ENCODE measurements at places on chromosomes 6 and 20.

DNA sequence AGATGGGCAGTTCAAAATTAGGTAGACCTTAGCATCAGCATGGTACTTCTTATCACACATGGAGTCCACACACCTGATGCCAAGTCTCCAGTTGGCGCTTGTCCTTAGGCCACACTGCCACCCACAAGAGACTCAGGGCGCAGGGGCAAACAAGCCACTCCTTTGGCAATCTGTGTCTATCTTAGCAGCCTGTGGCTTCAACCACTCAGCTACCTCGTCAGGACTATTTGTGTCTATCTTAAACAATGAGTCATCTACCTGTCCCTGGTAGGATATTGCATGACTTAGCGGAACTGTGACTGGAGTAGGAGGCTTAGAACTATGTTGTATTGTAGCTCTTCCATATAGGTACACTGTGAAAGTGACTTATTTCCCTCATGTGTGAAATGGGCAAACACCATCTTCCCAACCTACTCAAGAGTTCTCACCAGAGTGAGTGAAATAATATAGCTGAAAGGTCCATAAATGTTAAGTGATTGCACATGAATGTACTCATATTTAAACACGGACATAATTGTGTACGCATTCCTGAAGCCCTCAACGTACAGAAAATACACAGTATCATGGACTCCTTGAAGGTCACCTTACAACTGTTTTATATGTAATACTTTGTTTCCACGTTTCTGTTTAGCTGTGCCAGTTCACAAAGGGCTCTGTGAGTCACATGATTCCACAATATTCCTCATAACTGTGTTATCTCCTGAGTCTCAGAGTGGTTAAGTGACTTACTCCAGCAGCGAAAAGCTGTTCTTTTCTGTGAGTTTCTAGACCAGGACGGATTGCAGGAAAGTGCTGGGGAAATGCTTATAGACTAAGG is 1.6 kb downstream of the TRIM27 start:
- no peak for DNase-seq

- no peak for DNase-seq
These were observed 55.2 kb upstream of the CITED2 start for GRCh38 chr6:139429580-139430145.

GRCh38 chr20:37335642-37336368 is 10.1 kb upstream of the SRC start:
- DNase-seq, result no peak

DNA sequence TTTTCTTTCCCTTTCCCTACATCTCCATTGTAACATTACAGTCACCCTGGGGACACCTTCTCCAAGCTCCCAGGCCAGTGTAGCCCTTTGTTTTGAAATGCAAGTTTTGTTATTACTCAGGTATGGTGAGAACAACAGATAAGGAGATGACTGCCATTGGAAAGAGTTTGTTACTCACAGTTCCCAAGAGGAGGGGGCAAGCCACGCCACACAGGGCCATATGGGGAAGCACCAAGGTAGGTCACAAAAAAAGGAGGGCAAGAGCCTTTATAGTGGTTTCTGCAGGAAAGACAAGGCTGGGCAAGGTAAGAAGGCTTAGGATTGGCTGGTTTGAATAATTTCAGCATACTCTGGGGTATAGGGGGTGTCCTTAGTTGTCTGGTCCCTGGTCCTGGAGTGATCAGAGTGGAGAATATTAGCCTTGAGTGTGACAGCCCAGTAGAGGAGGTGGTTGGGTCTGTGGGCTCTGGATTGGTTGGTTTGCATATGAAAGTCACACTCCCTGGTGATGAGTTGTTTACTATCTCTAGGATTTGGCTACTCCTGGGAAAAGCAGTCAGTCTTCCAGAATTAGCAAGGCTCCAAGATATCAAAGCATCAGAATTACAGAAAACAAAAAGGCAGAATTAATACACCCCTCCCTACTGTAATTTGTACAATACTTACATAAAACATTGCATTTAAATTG is 33.1 kb upstream of the SMLR1 start:
- no peak for DNase-seq

- no peak for DNase-seq
These were observed 14.9 kb downstream of the SYCP2L start for GRCh38 chr6:10901770-10902169.

GRCh38 chr6:158703837-158704822 is 54.3 kb downstream of the SYTL3 start:
- DNase-seq, result peak; percentile 77

DNA sequence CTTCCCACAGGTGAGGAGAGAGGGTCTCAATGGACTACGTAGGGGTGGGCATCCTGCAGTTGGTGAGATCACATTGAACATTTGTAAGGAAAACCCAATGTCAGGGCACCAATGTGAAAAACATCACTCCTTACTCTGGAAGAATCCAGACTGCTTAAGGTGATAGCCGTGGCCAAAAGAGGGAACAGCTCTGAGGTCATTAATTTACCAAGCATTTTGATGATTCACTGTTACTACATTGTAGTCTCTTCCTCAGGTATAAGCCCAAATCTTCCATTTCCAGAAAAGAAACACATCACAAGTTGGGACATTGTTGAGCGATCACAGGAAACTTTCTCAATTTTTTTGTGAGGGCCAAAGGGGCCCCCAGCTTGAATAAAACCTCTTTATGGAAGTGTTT is 61.1 kb upstream of the SPTLC3 start:
- no peak for DNase-seq
